Neural crest cell (in vitro differentiated cells): ENCODE measurements at places on chromosomes 16 and 17. TPM values are rescaled to one million over a fixed set of nuclear protein-coding genes. Genes with fewer than 3 reads are reported as not detected.

DNA sequence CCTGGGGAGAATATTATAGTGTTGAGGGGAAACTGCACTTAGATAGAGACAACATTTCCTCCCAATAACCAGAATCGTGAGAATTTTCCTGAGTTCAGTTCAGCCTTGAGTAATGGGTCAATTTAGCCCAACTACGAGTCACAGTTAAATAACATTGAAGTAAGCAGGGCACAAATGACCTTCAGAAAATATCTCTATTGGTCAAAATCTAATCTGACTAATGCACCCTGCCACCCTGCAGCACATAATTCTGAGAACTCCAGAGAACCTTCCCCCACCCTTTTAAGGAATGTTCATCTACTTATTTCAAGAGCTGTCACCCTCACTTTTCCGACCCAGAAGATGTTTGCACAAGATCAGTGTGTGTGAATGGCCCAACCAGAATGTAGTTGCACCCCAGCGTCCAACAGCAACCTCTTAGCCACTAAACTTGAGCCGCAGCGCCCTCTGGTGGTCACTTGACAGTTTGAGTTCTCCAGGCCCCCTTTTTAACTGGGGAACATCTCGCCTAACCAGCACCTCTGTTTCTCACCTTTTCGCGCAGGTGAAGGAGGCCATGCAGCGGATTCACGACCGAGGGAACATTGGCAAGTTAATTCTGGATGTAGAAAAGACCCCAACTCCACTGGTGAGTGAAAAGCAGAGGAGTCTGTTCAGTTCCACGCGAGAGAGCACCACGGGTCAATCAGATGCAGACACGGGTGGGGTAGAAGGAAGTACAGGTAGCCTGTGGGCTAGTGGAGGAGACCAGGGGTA, 50.9 kb upstream of the CLEC3A start:
- peaks cover 18% of the 10 kb centered on the region for H3K4me1 ChIP-seq
- DNase-seq, result peak; percentile 89
- H3K36me3 ChIP-seq, result no peaks in the 10 kb centered on the region
- no peak overlapping the region for H3K27ac ChIP-seq
- H3K4me3 ChIP-seq, result no peak overlapping the region

Gene KRTAP16-1
- not detected in 2 replicates for total RNA-seq

- peak; percentile 18 for DNase-seq
- peak overlapping the region; percentile 88 for H3K27ac ChIP-seq
- H3K4me3 ChIP-seq, result peak overlapping the region; percentile 95
- H3K36me3 ChIP-seq, result peaks cover 9% of the 10 kb centered on the region
- no peaks in the 10 kb centered on the region for H3K27me3 ChIP-seq
Observed at GRCh38 chr16:21159281-21159951, 942 bp downstream of the LDAF1 start.

Gene RNF166
- 30.7 and 31.3 TPM in 2 replicates for total RNA-seq

DNA sequence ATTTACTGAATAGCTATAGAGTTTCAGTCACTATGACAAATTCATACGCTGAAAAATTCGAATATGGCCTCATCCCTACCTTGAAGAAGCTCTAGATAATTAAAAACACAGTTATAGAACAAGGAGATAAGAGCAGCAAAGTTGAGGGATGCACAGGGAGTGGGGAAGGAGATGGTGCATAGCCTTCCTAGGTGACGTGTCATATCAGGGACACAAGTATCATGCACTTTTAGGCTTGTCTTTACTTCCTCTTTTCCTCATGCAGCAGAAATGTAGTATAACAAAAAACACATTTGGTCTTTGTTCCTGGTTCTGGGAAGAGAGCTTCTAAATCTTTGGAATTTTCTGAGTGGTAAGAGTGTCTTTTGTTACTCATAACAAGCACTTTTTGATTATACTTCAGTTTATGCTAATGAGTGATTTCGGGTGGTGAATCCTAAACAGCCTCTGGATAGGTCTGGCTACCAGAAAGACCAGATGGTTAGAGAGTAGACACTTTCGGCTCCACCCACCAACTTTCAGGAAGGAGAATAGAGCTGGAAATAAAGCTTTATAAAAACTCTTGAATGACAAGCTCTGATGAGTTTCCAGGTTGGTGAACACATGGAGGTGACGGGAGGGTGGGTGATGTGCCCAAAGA, 341.4 kb downstream of the UTP18 start:
- DNase-seq, result no peak
- no peaks in the 10 kb centered on the region for H3K27me3 ChIP-seq
- no peak overlapping the region for H3K4me3 ChIP-seq

Gene TK2
- total RNA-seq, result 12.6 and 16.3 TPM in 2 replicates

DNA sequence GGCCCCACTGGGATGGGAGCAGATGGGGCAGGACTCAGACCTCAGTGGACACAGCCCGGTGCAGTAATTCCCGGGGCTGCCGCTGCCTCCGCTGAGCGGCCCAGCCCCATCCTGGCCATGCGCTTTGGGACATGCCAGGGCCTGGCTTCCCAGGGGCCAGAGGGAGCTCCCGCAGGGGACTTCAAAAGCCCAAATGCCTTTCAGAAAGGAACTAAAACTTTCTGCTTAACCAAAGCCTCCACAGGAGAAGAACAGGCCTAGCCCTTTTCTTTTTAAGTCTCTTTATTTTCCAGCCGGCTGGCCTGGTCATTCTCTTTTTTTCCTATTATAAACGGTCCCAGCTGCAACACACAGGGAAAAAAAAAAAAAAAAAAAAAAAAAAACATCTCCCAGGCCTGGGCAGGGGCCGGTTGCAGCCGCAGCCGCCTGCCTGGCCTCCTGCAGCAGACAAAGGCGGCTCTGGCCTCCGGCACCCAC, 10.7 kb upstream of the ZNF423 start:
- H3K36me3 ChIP-seq, result no peaks in the 10 kb centered on the region
- H3K27me3 ChIP-seq, result peaks cover 4% of the 10 kb centered on the region
- peaks cover 34% of the 10 kb centered on the region for H3K4me1 ChIP-seq
- DNase-seq, result peak; percentile 45
- H3K27ac ChIP-seq, result peak overlapping the region; percentile 84

Gene AIPL1
- not detected in 2 replicates for total RNA-seq

Gene KSR1
- total RNA-seq, result 27.8 and 28.0 TPM in 2 replicates

GRCh38 chr17:29401258-29401657, 11.1 kb downstream of the TAOK1 start:
- H3K4me3 ChIP-seq, result no peak overlapping the region
- H3K27ac ChIP-seq, result no peak overlapping the region
- DNase-seq, result no peak
- no peaks in the 10 kb centered on the region for H3K27me3 ChIP-seq
- H3K36me3 ChIP-seq, result peaks cover 3% of the 10 kb centered on the region
- H3K4me1 ChIP-seq, result peaks cover 14% of the 10 kb centered on the region

DNA sequence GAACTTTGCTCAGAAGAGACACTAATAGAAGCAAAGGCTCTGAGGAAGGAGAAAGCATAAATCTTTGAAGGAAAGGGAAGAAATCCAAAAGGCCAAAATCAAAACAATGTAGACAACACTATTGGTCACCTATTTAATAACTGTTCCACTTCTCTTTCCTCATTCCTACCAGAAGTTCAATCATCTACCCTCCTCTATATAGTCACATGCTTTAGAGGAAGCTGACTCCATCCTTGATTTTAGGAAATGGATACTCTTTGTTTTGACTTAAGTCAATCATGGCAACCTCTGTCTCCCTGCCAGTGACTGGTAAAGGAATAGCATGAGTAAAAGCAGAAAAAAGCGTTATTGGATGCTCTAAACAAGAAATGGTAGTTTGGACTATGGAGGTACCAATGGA, 7.3 kb downstream of the BRIP1 start:
- DNase-seq, result no peak
- H3K4me1 ChIP-seq, result peaks cover 16% of the 10 kb centered on the region
- H3K4me3 ChIP-seq, result no peak overlapping the region
- no peak overlapping the region for H3K27ac ChIP-seq
- H3K36me3 ChIP-seq, result peaks cover 16% of the 10 kb centered on the region
